ENCODE measurements at places on chromosomes 4 and X.

DNA sequence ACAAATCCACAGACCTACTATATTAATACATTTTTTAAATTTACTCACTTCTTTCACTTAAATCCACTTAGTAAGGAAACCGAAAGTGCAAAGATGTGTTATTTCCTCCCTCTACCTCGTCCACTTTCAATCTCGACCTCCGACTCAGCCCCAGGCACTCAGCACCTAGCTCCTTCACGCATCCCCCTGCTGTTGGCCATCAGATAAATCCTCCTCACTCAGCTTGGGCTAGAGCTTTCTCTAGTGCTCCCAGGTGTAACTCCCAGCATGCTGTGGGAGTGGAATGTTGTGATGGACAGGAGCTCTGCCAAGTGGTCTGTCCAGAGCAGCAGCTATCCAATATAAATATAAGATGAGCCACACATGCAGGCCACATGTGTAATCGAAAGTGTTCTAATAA, 26.7 kb upstream of the TEC start:
- no peak for DNase-seq

GRCh38 chr4:43224559-43224958, 332.0 kb downstream of the GRXCR1 start:
- no peak for DNase-seq

GRCh38 chr4:118684873-118685811, at the start of gene METTL14:
Gene METTL14, plus strand, starts transcription at chr4:118685392. Its CDS starts 143 bp downstream, at chr4:118685535.
- DNase-seq, result peak; percentile 77

- DNase-seq, result peak; percentile 36
Observed at GRCh38 chr4:135207531-135207930, 1005.9 kb upstream of the PABPC4L start.

DNA sequence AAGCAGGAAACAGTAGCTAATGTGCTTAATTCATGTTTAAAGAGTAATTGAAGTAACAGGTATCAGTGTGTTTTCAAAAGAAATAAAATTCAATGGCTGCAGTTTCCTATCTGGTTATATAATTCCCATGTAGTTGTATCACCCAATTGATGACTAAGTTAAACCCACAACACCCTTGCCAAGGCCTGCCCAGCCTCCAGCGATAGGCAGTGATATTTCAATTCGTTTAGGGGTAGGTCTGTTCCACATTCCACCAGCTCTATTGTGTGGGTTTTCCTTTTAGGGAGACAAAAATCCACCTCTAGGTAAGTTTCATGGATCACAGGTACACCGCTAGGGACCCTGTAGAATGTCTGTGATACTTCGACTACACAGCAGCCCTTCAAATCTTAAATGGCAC, 24.7 kb upstream of the MXRA5 start:
- peak; percentile 38 for DNase-seq

- DNase-seq, result no peak
Observed at GRCh38 chr4:166279261-166279660, 406.2 kb downstream of the TLL1 start.

- no peak for DNase-seq
Observed at GRCh38 chr4:165077034-165077578, 23.4 kb downstream of the TRIM75 start.

- DNase-seq, result peak; percentile 58
Observed at GRCh38 chrX:38206036-38206435, 14.6 kb downstream of the SRPX start.

- DNase-seq, result peak; percentile 1
Observed at GRCh38 chr4:28490669-28491068, 1630.0 kb downstream of the STIM2 start.
